ENCODE measurements at places on chromosomes 3 and 15.
A peak's percentile ranks its signal among the peaks of the same experiment; 100 is the strongest.

DNA sequence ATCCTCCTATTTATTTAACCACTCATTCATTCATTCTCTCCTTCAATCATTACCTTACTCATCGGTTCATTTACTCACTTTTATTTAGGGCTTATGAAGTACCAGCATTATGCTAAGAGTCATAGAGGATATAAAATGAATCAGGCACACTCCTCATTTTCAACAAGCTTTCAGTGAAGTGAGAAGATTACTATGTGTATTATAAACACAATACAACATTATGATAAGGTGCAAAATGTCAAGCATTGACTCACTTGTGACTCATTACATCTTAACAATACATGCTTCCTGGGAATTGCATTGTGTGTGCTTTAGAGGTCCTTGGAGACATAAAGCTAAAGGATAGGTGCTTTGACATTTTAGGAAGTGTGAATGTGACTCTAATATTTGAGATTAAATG is 60.4 kb downstream of the PLAAT1 start:
- no peak for DNase-seq

- DNase-seq, result no peak
These were observed 19.5 kb upstream of the TRANK1 start for GRCh38 chr3:36964331-36964730.

DNA sequence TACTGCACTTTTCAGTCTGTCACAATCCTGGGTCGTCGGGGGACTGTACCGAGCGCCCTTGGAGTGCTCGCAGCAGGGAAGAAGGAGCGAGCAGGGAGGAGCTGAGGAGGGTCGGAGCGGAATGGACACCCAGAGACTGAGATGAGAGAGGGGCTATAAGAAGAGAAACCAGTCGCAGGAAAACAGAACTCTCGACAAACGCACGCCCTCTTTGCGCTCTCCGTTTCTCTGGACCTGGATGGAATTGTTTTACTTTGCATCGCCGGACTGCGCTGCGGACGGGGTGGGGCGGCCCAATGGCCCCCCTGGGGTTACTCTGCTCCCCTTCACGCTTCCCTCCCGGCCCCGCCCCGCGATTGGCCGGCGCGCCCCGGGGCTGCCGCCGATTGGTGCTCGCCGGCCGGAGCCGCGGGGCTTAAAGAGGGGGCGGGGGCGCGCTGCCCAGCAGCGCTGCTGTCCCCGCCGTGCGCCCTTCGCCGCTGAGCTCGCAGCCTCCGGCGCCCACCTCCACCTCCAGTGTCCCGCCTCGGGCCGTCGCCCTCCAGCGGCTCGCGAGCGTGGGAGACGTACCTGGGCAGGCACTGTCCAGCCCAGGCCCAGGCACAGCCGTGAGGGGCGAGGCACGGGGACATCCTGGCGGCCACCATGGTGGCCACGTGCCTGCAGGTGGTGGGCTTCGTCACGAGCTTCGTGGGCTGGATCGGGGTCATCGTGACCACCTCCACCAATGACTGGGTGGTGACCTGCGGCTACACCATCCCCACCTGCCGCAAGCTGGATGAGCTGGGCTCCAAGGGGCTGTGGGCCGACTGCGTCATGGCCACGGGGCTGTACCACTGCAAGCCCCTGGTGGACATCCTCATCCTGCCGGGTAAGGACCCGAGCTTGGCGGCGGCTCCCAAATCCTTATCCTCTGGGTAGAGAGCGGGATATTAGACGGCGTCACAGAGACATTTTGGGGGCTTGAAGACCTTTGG is at the start of gene CLDN11:
Gene CLDN11 (plus strand): TSS at position 447 of the 977 bp plus-strand sequence. CDS start 199 bp downstream, at position 646.
- no peak for DNase-seq

DNA sequence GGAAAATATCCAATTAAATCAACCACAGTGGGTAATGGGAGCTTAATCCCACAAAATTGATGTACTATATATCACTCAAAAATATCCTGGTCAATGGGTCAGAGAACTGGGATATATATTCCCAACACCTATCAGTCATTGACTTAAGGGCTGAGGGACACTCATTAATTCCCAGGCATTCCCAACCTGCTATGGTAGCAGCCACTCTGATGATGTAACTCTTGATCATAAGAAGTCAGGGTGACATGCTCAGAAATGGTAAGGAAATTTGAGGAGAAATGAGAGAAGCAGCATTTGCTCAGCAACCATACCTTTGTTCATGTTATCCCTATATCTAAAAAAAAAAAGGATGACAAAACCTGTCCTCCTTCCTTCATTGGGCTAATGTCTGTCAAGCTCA is 3.1 kb upstream of the PLOD2 start:
- DNase-seq, result no peak

DNA sequence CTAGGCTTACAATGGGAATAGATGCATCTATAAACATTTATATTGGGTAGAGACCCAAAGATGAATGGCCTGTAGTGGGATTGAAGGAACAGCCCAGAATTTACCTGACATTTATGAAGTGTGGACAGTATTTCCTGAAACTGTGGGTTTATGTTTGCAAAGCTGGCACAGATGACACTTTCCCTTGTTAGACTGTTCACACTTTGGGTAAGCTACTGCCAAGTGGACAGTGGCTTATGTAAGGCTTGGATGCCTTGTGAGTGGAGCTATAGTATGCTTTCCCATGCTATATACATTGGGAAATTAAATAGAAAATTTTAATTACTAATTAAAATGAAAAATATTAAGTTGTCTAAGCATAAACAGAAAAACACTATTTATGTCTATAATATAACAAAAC is 48.5 kb downstream of the STARD9 start:
- no peak for DNase-seq

DNA sequence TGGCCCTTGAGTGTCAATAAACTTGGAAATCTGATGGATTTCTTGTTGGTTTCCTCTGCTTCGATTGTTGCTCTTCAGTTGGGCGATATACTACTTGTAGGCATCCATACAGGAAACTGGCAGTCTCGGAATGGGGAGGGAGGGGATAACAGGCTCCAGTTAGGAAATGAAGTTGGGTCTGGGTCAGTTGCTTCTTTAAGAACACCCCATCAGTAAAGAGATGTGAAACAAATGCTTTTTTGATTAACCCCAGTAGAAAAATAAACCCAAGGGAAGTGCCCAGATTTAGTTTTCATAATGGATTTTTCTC is 681 bp downstream of the CHMP2B start:
- no peak for DNase-seq

DNA sequence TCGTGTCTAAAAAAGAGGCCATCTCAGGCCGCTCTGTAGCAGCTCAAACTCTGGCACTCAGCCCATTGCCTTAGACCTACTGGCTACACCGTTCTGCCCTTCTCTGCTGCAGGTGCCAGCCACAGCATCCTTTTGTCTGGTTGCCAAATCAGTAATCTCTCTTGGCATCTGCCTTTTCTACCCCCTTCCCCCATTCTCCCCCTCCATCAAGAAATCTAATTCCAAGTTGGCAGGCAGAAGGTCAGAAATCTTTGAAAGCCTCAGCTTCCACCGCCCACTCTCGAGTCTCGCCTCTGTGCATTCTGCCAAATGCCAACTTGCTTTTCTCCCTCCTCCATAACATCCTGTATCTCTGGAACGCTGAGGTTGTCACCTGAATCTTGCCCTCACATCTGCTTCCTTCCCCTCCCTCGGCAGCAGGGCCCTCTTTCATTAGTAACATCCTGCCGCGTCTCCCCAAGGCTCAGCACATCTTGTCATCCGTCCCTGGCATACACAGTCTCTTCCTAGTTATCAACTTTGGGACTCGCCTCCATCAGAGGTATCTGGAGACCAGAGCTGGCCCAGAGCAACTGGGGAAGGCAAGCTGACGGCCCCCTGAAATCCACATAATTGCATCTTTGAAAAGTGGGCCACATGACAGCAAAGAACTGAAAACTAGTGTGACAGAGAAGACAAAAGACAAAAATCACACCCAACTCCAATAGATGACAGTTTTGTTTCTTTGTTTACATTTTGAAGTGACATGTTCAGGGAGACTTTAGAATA is 312.0 kb upstream of the CCDC54 start:
- DNase-seq, result peak; percentile 20
